ENCODE measurements at places on chromosomes 13 and 19.

DNA sequence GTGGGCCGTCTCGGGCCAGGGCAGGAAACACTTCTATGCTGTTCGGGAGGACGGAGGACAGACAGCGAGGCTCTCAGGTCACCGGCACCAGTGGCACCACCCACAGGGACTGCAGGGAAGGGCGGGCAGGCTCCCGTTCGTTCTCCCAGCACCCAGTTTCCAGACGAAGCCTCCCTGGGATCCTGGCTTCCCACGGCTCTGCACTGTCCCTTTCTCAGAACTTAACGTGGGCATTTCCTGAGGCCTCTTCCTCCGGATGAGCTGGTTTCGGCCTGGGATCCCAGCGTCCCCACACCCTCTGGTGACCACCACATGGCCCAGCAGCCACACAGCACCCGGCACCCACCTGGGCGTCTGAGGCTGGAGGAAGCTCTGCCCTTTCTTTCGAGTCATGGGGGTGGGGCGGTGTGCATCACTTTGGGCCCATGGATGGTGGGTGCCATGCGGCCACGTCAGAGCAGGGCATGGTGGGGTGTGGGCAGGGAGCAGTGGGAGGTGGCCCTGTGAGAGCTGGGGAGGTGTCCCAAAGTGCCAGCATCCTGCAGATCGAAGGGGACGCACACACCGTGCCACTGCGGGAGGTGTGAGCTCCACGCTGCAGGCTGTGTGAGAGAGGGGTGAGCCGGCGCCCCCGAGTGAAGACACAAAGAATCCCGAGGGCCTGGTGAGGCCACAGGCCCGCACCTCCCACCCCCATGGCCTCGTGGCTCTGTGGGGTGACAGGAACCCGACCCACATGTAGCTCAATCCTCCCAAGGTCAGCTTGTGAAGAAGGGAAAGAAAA, 38.7 kb upstream of the GRTP1 start:
- DNase-seq = no peak

- no peak for DNase-seq
These were observed 42.7 kb downstream of the INSR start for GRCh38 chr19:7251494-7251893.

- no peak for DNase-seq
These were observed 275.3 kb upstream of the KLF12 start for GRCh38 chr13:74409551-74409950.

DNA sequence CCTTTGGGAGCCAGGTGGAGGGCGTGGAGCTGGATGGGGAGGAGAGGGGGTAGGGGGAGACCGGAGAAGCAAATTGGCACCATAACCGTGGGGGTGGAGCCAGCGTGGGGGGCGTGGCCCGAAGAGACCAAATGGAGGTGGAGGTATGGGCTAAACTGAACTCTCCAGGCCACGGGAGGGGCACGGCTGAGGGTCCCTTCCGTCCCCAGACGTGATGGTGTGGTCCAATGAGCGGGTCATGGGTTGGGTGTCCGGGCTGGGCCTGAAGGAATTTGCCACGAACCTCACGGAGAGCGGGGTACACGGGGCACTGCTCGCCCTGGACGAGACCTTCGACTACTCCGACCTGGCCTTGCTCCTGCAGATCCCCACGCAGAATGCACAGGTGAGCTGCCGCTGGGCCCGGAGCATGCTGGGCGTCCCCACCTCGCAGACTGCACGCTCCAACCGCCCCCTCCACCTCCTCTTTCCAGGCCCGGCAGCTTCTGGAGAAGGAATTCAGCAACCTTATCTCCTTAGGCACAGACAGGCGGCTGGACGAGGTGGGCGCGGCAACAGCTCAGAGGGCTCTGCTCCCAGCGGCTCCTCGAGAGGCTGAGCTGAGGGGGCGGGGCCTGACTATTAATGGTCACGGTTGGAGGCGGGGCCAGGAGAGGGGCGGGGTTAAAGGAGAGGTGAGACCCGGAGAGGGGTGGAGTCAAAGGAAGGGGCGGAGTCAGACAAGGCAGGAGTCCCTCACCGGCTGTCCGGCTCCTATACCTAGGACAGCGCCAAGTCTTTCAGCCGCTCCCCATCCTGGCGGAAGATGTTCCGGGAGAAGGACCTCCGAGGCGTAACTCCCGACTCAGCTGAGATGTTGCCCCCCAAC, 6.2 kb downstream of the HRC start:
- peak; percentile 89 for DNase-seq
